Type B pancreatic cell (in vitro differentiated cells): ENCODE measurements at places on chromosomes 5 and 9. TPM values are rescaled to one million over a fixed set of nuclear protein-coding genes. Genes with fewer than 3 reads are reported as not detected.

Gene ANKDD1B
- total RNA-seq: 0.93 and 1.6 TPM in 2 replicates

DNA sequence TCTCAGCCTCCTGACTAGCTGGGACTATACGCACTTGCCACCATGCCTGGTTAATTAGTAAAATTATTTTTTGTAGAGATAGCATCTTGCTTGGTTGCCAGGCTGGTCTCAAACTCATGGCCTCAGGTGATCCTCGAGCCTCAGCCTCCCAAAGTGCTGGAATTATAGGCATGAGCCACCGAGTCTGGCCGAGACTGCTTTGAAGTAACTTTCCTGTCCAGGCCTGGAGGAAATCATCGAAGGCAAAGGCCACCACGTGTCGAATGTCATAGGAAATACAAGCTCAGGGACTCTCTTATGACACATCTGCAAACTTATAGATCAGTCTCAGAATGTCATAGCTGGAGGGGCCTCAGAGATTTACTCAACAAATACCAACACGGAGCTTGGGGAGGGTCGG is 25.1 kb downstream of the RAPGEF1 start:
- no peak for DNase-seq
- H3K4me1 ChIP-seq: peaks cover 38% of the 10 kb centered on the region
- H3K36me3 ChIP-seq: peaks cover 15% of the 10 kb centered on the region
- H3K27me3 ChIP-seq: no peaks in the 10 kb centered on the region

- H3K36me3 ChIP-seq: peaks cover 23% of the 10 kb centered on the region
- H3K27me3 ChIP-seq: no peaks in the 10 kb centered on the region
- H3K4me3 ChIP-seq: peak overlapping the region; percentile 57
- no peak for DNase-seq
Measured at GRCh38 chr5:95734906-95735305, 3.8 kb downstream of the RHOBTB3 start.

- H3K27me3 ChIP-seq: no peaks in the 10 kb centered on the region
- no peak overlapping the region for H3K27ac ChIP-seq
- no peak overlapping the region for H3K4me3 ChIP-seq
- H3K36me3 ChIP-seq: peaks cover 11% of the 10 kb centered on the region
- peaks cover 15% of the 10 kb centered on the region for H3K4me1 ChIP-seq
Measured at GRCh38 chr5:140246378-140247122, 56.4 kb downstream of the PFDN1 start.

- peaks cover 32% of the 10 kb centered on the region for H3K4me1 ChIP-seq
- no peak for DNase-seq
- H3K4me3 ChIP-seq: peak overlapping the region; percentile 84
- no peak overlapping the region for H3K27ac ChIP-seq
Measured at GRCh38 chr5:37836592-37837413, 3.0 kb downstream of the GDNF start.

GRCh38 chr9:130144703-130145102 is 27.5 kb upstream of the NCS1 start:
- peaks cover 14% of the 10 kb centered on the region for H3K4me1 ChIP-seq
- H3K36me3 ChIP-seq: no peaks in the 10 kb centered on the region
- H3K4me3 ChIP-seq: no peak overlapping the region
- H3K27me3 ChIP-seq: peaks cover 2% of the 10 kb centered on the region

Gene AQP7
- 3.7 and 5.0 TPM in 2 replicates for total RNA-seq

Gene ADAMTS16
- 2.0 and 23.3 TPM in 2 replicates for total RNA-seq

DNA sequence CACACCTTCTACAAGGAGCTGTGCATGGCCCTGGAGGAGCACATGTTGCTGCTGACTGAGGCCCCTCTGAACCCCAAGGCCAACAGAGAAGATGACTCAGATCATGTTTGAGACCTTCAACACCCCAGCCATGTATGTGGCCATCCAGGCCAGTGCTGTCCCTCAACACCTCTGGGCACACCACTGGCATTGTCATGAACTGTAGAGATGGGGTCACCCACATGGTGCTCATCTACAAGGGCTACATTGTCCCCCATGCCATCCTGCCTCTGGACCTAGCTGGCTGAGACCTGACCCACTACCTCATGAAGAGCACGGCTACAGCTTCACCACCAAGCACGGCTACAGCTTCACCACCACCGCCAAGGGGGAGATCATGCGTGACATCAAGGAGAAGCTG is 49.0 kb upstream of the FBXL7 start:
- no peak overlapping the region for H3K27ac ChIP-seq
- H3K27me3 ChIP-seq: peaks cover 2% of the 10 kb centered on the region
- no peak overlapping the region for H3K4me3 ChIP-seq
- no peaks in the 10 kb centered on the region for H3K36me3 ChIP-seq
- no peaks in the 10 kb centered on the region for H3K4me1 ChIP-seq

DNA sequence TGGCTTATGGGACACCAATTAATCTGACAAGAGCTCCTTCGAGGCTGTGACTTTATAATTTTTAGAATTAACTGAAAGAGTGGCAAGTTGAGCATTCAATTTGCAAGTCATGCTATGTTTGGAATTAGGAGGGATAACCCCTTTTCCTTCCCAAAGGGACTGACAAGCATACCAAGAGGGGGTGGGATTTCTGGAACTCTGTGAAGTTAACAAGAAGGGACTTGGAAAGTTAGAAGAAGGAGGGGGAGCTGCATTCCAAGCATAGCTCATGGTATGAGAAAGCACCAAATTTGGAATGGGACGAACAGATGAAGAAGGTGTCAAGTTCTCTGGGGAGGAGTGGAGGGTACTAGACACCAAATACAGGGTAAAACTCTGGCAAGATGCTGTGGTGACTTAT is 8.9 kb upstream of the PALM2AKAP2 start:
- H3K27ac ChIP-seq: peak overlapping the region; percentile 4
- DNase-seq: no peak
- peaks cover 19% of the 10 kb centered on the region for H3K4me1 ChIP-seq
- H3K27me3 ChIP-seq: peaks cover 11% of the 10 kb centered on the region

GRCh38 chr5:73853091-73853490 is 227.1 kb downstream of the ARHGEF28 start:
- H3K36me3 ChIP-seq: peaks cover 3% of the 10 kb centered on the region
- H3K4me1 ChIP-seq: no peaks in the 10 kb centered on the region
- no peak for DNase-seq
- no peak overlapping the region for H3K27ac ChIP-seq
- no peaks in the 10 kb centered on the region for H3K27me3 ChIP-seq

GRCh38 chr5:1413611-1414241 is 31.5 kb downstream of the SLC6A3 start:
- no peaks in the 10 kb centered on the region for H3K4me1 ChIP-seq
- peaks cover 31% of the 10 kb centered on the region for H3K27me3 ChIP-seq
- H3K27ac ChIP-seq: no peak overlapping the region
- no peak overlapping the region for H3K4me3 ChIP-seq
- DNase-seq: no peak

GRCh38 chr5:147551677-147552076 is 41.8 kb upstream of the DPYSL3 start:
- DNase-seq: no peak
- no peak overlapping the region for H3K4me3 ChIP-seq
- no peaks in the 10 kb centered on the region for H3K36me3 ChIP-seq
- no peak overlapping the region for H3K27ac ChIP-seq

GRCh38 chr9:2502760-2503159 is 118.8 kb upstream of the VLDLR start:
- H3K27me3 ChIP-seq: no peaks in the 10 kb centered on the region
- no peaks in the 10 kb centered on the region for H3K36me3 ChIP-seq
- DNase-seq: no peak
- H3K4me3 ChIP-seq: no peak overlapping the region
- no peak overlapping the region for H3K27ac ChIP-seq

- no peaks in the 10 kb centered on the region for H3K4me1 ChIP-seq
- no peak overlapping the region for H3K4me3 ChIP-seq
- H3K27me3 ChIP-seq: no peaks in the 10 kb centered on the region
- DNase-seq: no peak
Measured at GRCh38 chr9:20630241-20630943, 8.1 kb upstream of the MLLT3 start.

DNA sequence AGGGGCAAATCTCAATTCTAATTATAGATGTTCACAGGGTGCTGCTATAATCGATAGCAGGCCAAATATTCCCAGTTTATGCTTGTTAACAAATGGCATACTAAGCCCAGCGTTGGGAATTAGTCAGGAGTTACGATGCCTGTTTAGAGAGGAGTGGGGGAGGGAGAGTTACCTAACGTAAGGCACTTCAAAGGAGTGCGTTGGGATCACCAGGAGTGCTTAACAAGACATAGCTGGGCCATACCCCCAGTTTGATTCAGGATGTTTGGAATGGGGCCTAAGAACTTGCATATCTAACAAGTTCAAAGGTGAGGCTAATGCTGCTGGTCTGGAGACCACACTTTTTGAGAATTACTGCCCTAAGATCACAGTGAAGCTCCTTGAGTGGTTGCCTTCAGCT is 14.5 kb upstream of the SRP19 start:
- no peak overlapping the region for H3K4me3 ChIP-seq
- peaks cover 20% of the 10 kb centered on the region for H3K36me3 ChIP-seq
- DNase-seq: no peak
- no peak overlapping the region for H3K27ac ChIP-seq
- peaks cover 3% of the 10 kb centered on the region for H3K4me1 ChIP-seq

Gene EIF4EBP3
- 4.8 and 8.4 TPM in 2 replicates for total RNA-seq

GRCh38 chr5:65075623-65076250 is 307.0 kb downstream of the CWC27 start:
- no peak overlapping the region for H3K27ac ChIP-seq
- peaks cover 15% of the 10 kb centered on the region for H3K4me1 ChIP-seq
- H3K36me3 ChIP-seq: no peaks in the 10 kb centered on the region

DNA sequence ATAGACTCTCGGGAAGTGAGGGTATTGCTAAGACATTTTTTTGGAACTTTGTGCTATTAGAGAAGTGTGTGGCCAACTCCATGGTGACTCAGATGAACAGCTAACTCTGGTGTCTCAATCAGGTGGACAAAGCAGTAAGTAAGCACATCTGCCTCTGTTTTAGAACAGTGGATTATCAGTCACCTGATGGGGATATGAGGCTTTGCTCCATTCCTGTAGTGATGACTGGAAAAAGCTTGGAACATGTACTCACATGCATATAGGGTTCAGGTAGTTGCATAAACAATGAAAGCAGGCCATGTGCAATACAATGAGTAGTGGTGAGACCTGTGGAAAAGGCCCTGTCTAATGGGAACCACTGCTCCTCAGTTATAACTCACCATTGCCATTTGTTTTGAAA is 168.2 kb upstream of the FBN2 start:
- no peaks in the 10 kb centered on the region for H3K36me3 ChIP-seq
- no peak overlapping the region for H3K27ac ChIP-seq
- peaks cover 4% of the 10 kb centered on the region for H3K4me1 ChIP-seq
- H3K27me3 ChIP-seq: no peaks in the 10 kb centered on the region
- H3K4me3 ChIP-seq: no peak overlapping the region

- DNase-seq: no peak
- H3K36me3 ChIP-seq: peaks cover 5% of the 10 kb centered on the region
- no peaks in the 10 kb centered on the region for H3K4me1 ChIP-seq
- no peak overlapping the region for H3K27ac ChIP-seq
- H3K4me3 ChIP-seq: no peak overlapping the region
- H3K27me3 ChIP-seq: no peaks in the 10 kb centered on the region
Measured at GRCh38 chr5:147673266-147673665, 109.3 kb downstream of the JAKMIP2 start.
